Right atrium auricular region (tissue), 2 donors: ENCODE measurements at places on chromosomes 12 and 14. TPM values are rescaled to one million over a fixed set of nuclear protein-coding genes. Genes with fewer than 3 reads are reported as not detected.
A peak's percentile ranks its signal among the peaks of the same experiment; 100 is the strongest.

DNA sequence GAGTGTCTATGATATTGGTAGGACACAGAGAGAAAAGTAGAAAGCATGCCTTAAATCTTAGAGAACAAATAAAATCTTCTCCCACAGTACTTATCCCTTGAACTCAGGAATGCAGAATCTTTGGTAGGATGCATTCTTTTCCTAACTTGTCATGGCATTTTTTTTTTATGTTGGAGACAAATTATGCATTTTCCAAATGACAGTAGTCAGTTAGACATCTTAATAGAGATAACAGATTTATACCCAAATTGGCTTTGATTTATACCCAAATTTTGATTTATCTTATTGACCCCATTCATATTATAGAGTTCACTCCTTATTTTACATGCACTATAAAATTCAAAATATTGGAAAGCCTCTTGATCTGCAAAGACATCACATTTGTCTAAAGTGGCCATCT, 132.9 kb downstream of the CNTN1 start:
- DNase-seq = no peak

GRCh38 chr12:32031109-32031508, 71.9 kb downstream of the RESF1 start:
- no peak for DNase-seq

GRCh38 chr12:121114806-121115205, 17.9 kb upstream of the P2RX7 start:
- DNase-seq = no peak

GRCh38 chr12:100017056-100017455, 32.3 kb upstream of the ANKS1B start:
- no peak for DNase-seq

The SALL2 gene
- 4.9 TPM for total RNA-seq

The NDRG2 gene
- total RNA-seq = 360 TPM

DNA sequence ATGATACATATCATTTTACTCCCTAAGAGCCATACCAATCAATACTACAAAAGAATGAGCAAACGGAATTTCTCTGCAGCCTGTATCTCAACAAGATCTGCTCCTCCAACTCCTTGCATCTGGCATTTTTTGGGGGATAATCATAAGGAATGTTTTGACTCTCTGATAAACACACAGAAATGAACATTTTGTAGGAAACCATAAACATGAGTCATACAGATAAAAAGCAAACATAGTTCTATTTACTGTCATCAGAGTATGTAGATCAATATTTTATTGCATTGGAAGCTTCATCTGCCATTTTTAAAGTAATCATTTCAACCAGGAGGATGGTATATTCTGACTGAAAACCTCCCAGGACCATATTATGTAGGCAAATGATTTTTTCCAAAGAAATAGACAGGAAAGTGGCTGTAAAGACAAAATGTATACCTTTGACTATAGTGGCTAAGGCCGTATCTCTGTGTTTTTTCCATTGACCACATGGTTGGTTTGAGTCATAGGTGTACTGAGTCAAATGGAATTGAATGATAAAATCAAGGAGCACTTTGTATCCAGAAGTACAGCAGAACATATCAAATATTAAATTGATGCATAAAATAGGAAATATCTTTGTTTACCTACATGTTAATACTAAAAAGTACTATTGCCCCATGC, 32.4 kb upstream of the CD69 start:
- no peak for DNase-seq

The B4GALNT1 gene
- 4.4 TPM for total RNA-seq

The SDR9C7 gene
- total RNA-seq = 0.28 TPM

GRCh38 chr14:40028991-40029390, 596.8 kb upstream of the FBXO33 start:
- no peak for DNase-seq

The SSPN gene
- total RNA-seq = 52.4 TPM

GRCh38 chr12:49974231-49974675, 1.5 kb downstream of the AQP6 start:
- DNase-seq = peak; percentile 70

- no peak for DNase-seq
These were observed 16.5 kb downstream of the VDR start for GRCh38 chr12:47888153-47888819.

DNA sequence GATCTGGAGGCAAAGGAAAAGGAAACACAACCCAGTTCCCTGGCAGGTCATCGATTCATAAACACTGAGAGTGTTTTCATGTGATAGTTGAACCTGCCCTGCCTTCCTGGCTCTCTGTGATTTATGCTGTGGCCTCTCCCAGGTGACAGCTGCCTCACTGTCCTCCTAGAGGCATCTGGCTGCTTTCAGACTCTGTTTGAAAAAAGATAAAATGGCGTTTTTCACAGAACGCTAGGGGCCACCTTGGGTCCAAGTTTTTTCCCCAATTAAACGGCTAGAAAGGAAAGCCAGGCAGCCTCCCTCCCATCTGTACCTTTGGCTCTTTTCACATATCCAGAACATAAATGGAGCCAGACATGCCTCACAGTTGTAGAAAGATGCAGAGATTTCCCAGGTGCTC, 252.6 kb upstream of the CCDC196 start:
- DNase-seq = no peak

DNA sequence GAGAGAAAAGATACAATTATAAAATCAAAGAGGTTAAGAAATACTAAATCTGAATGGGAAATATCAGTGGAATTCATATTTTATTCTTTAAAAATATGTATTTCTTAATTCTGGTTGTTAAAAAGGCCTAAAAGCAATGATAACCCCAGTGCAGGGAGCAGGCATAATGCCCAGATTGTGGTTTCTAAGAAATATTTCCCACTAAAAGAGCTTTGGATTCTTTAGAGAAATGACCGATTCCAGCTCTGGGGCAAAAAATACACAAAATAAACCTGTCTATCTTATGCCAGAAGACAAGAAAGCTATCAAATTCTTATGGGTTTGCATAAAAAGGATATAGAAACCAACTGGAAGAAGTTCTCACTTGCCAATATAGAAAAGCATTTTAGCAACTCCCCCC, 71.6 kb downstream of the PDE6H start:
- DNase-seq = no peak

DNA sequence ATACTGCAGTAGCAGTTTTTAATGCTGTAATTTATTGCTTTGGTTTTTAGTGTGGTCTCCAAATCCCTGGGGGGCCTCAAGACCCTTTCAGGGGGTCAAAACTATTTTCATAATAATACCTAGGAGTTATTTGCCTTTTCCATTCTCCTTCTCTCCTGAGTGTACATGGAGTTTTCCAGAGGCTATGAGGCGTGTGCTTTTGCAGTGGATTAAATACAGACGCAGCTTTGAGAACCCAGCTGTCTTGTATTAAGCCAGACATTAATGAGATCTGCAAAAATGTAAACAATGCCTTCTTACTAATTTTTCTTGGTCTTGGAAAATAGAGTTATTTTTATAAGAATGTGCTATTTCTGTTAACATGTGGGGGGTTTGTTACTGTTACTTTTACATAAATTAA, 68.6 kb downstream of the SLC25A47 start:
- DNase-seq = no peak

The CCDC88C gene
- total RNA-seq = 4.0 TPM

The MIP gene
- total RNA-seq = not detected

The NUP37 gene
- total RNA-seq = 15.4 TPM

DNA sequence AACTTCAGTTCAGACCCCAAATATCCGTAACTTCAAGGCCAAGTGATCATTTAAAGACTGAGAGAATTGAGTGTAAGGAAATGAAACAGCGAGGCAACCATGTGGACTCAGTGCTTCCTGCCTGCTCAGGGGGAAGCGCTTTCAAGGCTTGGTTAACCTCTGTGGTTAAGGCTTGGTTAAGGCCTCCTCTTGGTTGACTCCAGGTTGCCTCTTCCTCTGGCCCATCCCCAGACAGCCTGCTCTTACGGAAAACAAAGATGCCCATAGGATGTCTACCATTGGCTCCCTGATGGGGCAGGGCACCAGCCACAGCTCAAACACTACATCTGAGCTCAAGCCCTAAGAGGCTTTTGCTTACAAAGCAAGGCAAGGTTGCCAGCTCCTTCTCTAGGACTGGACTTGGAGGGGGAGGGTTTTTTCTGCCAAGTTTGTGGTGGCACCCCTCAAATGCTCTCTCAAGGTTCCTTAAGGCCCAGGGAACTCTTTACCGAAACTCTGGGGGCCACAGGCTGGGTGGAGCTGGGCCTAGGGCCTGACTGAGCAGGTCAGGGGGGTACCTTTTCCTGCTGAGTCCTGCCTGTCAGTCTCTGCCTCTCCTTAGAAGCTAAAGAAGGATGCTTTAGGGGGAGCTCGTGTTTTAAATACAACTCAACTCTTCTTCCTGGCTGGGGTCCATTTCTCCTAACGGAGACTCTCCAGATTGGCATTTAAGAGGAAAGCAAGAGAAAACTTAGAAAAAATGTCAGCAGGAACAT, 13.7 kb downstream of the COL2A1 start:
- no peak for DNase-seq

DNA sequence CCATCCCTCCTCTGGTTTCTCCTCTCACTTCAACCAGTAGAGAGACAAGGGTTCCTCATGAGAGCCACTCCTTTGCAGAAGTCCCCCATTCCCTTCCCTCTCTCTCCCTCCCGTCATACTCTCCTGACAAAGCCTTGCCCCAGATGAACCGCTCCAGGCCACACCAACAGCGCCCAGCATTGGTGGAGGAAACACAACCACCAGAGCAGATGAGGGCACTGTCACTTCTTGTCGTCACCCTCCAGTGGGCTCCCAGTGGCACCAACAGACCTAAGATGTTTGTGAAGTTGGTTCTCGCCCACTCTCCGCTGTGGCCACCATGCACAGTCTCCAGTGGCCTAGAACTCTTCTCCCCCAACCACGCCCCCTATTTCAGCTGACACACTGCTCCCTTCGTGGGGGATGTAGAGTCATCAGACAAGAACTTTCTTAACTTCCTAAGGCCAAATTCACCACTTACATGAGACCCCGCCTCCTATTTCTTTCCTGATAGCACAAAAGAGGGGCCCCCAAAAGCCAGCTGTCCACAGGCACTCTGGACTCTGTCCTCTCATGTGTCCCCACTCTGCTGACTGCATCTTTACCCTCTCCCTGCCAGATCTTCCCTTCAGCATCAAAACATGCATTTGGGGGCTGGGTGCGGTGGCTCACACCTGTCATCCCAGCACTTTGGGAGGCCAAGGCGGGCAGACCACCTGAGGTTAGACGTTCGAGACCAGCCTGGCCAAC, 29.2 kb upstream of the PLEKHG6 start:
- no peak for DNase-seq

- no peak for DNase-seq
These were observed 44.7 kb downstream of the PTPN11 start for GRCh38 chr12:112463478-112463877.

- DNase-seq = no peak
These were observed 110.6 kb downstream of the TMEM121 start for GRCh38 chr14:105636935-105637334.

- DNase-seq = no peak
These were observed 16.1 kb downstream of the ACADS start for GRCh38 chr12:120741476-120742421.

The NPFF gene
- total RNA-seq = not detected

- peak; percentile 81 for DNase-seq
These were observed 185.6 kb downstream of the DICER1 start for GRCh38 chr14:94971750-94972149.

DNA sequence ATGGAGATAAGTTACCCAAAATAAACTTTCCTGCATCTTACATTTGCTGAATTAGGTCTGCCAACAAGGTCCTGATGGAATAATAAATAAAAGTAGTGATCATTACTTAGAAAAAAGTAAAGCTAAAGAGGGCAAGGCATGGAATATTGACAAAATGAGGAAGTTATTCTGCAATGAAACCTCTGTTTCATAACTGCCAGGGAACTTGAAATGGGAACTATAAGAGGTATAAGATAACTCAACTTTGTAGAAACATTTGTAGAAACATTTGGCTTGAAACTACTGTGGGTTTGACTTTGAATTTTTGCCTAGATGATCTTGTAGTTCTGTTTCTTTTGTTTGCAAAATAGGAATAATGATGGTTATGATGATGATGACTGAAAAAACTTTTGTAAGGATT, 18.7 kb upstream of the YBX3 start:
- no peak for DNase-seq

The CYP46A1 gene
- total RNA-seq = 1.4 TPM

The CFL2 gene
- total RNA-seq = 261 TPM

DNA sequence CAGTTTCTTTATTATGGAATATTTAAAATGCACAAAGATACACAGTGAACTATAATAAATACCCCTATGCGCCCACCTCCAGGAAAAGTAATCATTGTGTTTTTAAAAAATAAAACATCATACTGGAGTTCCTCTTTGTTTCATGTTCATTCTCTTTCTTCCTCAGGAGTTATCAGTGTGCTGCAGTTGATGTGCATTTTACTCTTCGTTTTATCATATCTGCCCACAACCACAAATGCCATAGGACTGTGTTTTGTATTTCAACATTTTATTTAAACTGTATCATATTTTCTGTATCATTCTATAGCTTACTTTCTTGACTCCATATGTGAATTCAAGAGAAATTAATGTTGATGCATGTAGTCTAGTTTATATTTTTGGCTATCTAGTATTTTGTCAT, 53.9 kb downstream of the TSHR start:
- no peak for DNase-seq

DNA sequence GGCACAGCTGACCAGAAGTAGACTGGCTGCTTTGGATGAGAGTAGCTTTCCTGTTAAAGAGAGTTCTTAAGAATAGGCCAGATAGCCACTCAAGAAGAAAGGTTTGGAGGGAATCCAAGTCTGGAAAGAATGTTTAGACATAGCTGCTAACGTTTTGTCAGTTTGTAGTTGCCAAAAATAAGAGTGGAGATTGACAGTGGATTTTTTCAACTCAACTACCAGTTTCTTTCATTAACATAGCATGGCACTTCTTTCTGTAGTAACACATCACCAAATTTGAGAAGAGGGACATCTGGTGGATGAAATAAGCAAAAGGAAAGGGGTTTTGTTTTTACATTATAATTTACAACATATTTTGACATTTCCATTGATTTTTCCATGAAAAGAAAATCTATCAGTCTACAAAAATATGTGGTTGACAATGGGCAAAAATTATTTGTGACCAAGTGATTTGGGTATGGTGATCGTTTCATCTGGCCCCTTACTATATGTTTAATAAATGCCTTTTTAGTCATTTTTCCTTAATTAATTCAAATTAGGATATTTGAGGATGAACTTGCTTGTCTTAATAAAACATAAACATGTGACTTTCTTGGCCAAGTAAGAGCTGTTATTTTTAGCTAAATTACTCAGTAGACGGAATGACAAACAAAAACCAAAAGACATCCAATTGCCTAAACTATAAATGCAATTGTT, 71.1 kb downstream of the PTPRR start:
- DNase-seq = no peak

- no peak for DNase-seq
These were observed 18.8 kb downstream of the HCAR2 start for GRCh38 chr12:122684297-122684813.

The TAS2R20 gene
- 0.33 TPM for total RNA-seq
